ENCODE measurements at places on chromosomes 7 and 10.

- no peaks in the 10 kb centered on the region for H3K36me3 ChIP-seq
- H3K4me3 ChIP-seq: no peak overlapping the region
- H3K27me3 ChIP-seq: no peaks in the 10 kb centered on the region
- no peak for DNase-seq
- H3K4me1 ChIP-seq: no peaks in the 10 kb centered on the region
These were observed 391.8 kb upstream of the ETV1 start for GRCh38 chr7:14381306-14381705.

DNA sequence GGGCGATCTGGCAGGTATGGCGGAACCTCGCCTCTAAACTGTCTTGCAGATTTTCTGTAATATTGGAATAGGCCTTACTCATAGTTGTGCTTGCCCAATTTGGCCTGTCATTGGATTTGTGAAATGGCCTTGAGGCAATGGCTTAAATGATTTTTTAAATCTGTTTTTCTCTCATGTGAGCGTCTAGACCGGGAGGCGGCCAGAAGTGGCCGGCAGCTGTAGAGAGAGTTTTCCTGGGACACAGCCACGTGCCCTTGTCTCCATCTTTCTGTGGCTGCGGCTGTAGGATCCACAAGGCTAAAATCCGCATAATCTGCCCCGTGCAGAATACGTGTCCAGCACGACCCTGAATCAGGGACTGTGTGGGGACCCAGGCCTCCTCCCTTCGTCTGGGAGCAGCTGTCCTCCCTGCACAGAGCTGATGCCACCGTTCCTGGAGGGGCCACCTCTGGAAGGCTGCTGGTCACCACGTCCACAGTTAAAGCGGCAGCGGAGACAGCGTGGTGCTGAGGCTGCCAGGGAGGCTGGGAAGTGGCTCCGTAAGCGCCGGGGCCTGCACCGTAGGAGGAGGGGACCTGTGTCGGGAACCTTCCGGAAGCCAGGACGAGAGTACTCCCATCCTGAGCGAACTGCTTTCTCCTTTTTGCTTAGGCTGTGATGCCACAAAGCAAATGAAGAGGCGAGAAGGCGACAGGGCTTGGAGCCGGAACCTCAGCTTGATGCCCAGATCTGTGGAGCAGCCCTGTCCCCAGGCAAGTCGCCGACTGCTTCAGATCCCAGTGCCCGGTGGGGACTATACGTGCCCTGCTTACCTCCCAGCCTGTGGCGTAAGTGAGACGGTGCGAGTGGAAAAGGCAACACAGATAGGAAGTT lies 99.8 kb downstream of the DYNC2I1 start:
- DNase-seq: no peak
- peaks cover 12% of the 10 kb centered on the region for H3K27me3 ChIP-seq
- no peak overlapping the region for H3K4me3 ChIP-seq
- H3K27ac ChIP-seq: no peak overlapping the region
- H3K4me1 ChIP-seq: peaks cover 18% of the 10 kb centered on the region

- H3K36me3 ChIP-seq: no peaks in the 10 kb centered on the region
- H3K4me3 ChIP-seq: no peak overlapping the region
- no peaks in the 10 kb centered on the region for H3K4me1 ChIP-seq
- no peak overlapping the region for H3K27ac ChIP-seq
These were observed 129.9 kb downstream of the CFAP58 start for GRCh38 chr10:104483582-104483981.

GRCh38 chr7:137961200-137962177 lies 40.4 kb downstream of the CREB3L2 start:
- peaks cover 2% of the 10 kb centered on the region for H3K36me3 ChIP-seq
- peaks cover 22% of the 10 kb centered on the region for H3K4me1 ChIP-seq
- H3K27ac ChIP-seq: no peak overlapping the region
- DNase-seq: no peak
- H3K4me3 ChIP-seq: no peak overlapping the region
- no peaks in the 10 kb centered on the region for H3K27me3 ChIP-seq

- no peak overlapping the region for H3K4me3 ChIP-seq
- no peaks in the 10 kb centered on the region for H3K27me3 ChIP-seq
- no peak for DNase-seq
- no peaks in the 10 kb centered on the region for H3K4me1 ChIP-seq
These were observed 291.2 kb downstream of the LRMDA start for GRCh38 chr10:75722609-75723008.

- peaks cover 2% of the 10 kb centered on the region for H3K36me3 ChIP-seq
- H3K27ac ChIP-seq: no peak overlapping the region
- DNase-seq: no peak
- no peaks in the 10 kb centered on the region for H3K4me1 ChIP-seq
- no peak overlapping the region for H3K4me3 ChIP-seq
- peaks cover 10% of the 10 kb centered on the region for H3K27me3 ChIP-seq
These were observed 29.7 kb downstream of the HIF1AN start for GRCh38 chr10:100565206-100565985.

DNA sequence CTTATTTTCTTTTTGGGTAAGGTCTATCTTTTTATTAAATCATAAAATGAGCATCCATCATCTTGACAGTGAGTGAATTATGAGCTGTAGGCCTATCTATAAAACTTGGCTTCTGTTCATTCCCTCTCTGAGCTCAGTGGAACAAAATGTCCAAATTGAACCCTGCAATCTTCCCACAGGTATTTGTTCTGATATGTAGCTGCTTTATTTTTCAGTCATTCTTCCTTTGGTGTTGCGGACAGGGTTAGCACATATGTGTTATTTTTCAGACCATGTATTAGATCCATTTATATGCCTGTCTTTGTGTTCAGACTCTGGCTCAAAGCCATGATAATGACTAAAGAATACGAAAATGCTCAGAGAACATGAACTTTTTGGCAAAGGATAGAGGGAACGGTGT lies 201.6 kb upstream of the KIAA1217 start:
- H3K4me1 ChIP-seq: no peaks in the 10 kb centered on the region
- H3K27me3 ChIP-seq: no peaks in the 10 kb centered on the region
- no peak overlapping the region for H3K27ac ChIP-seq
- no peak for DNase-seq
- no peaks in the 10 kb centered on the region for H3K36me3 ChIP-seq
- H3K4me3 ChIP-seq: no peak overlapping the region

DNA sequence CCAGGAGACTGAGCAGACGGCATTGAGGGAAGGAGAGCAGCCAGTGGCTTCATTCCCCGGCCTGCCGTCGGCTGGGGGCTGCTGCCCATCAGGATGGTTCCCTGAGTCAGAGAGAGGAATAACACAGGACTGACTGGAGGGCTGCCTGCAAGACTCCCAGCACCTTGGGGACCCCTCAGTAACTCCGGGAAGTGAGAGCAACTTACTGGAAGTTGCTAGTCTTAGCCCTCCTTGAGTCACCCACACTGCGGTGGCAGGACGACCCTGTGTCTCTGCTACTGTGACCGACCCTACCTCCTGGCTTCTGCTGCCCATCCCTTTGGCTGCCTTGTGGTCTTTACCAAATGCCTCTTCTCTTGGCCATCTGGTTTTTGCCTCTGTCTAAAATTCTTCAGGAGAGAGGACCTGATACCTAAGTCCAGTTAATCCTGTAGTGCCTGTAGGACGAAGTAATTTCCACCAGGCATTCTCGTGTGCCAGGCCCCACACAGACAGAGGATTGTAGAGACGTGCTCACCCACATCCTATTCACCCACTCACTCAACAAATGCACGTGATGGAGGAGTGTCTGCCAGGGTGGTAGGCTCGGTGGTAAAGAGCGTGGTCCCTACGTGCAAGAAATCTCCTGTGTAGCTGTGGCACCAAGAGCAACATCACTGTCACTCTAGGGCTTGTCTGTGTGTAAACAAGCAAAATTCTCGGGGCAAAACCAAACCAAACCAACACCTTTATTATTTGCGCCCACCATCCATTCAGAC lies 156.5 kb downstream of the PRKCQ start:
- peak overlapping the region; percentile 81 for H3K27ac ChIP-seq
- no peak for DNase-seq

DNA sequence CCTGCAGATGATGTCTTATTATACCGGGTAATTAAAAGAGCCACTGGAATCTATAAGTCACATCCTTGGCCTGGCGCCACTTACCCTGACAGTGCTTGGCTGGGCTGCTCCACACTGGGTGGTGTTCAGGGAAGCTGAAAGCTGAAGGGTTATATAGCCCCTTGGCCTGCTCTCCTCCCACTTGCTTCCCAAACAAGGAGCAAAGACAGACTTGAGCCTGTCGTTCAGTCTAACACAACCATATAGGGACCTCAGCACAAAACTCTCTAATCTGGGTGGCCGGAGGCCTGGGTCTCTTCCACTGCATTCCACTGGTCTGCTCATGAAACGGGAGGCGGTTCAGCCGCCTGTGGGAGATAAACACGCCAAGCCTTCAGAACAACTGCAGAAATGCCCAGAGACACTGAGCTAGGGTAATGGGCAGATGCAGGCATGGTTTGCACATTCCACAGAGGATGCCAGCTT lies at the start of gene ACTA2:
ACTA2 (minus strand) TSS at position 127 of the 465 bp plus-strand sequence. CDS start 3,843 bp downstream, outside the sequence.
- no peaks in the 10 kb centered on the region for H3K27me3 ChIP-seq
- H3K4me1 ChIP-seq: peaks cover 8% of the 10 kb centered on the region
- no peak within 1 kb of the TSS for H3K27ac ChIP-seq

DNA sequence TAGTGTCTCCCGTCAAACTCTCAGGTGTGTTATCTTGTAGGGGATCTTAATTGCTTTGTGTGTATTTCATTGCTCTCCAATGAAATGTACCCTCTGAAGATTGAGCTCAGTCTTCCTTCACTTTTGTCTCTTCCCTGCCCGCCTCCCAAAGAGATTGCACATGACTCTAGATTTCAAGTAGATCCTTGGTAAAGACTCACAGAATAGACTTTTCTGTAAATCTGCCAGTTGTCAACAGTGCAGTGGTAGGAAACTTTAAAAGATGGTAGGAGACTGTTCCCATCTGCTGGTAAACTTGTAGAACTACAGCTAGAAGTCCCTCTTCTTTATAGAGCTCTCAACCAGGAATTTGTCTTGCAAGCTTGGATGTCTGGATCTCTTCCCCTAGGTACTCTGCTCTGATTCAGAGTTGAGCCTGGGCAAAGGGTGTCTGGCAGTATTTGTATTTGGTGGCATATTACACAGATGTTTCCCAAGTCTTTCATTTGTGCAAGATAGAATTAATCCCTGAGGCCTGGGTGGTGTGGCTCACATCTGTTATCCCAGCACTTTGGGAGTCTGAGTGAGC lies 9.6 kb downstream of the CCL26 start:
- peak; percentile 22 for DNase-seq
- no peak overlapping the region for H3K4me3 ChIP-seq
- H3K27ac ChIP-seq: no peak overlapping the region
- peaks cover 4% of the 10 kb centered on the region for H3K4me1 ChIP-seq
- H3K27me3 ChIP-seq: no peaks in the 10 kb centered on the region

DNA sequence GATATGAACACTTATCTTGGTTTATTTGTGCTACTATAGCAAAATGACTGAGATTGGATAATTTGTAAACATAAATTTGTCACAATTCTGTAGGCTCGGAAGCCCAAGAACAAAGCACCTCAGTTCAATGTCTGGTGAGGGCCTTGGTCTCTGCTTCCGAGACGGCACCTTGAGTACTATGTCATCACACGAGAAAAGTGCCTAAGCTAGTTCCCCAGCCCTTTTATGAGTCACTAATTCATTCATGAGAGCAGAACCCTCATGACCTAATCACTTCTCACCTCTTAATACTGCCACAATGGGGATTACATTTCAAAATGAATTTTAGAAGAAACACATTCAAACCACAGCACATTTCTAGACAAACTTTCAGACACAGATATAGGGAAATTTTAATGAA lies 52.0 kb upstream of the PRSS1 start:
- no peak overlapping the region for H3K27ac ChIP-seq
- no peaks in the 10 kb centered on the region for H3K27me3 ChIP-seq
- H3K36me3 ChIP-seq: no peaks in the 10 kb centered on the region

- peaks cover 28% of the 10 kb centered on the region for H3K4me1 ChIP-seq
- H3K27ac ChIP-seq: peak overlapping the region; percentile 96
- H3K4me3 ChIP-seq: peak overlapping the region; percentile 94
- peaks cover 60% of the 10 kb centered on the region for H3K36me3 ChIP-seq
These were observed 329 bp downstream of the NOLC1 start for GRCh38 chr10:102152545-102152890.

GRCh38 chr10:35462491-35462934 lies 126.2 kb downstream of the CCNY start:
- no peaks in the 10 kb centered on the region for H3K27me3 ChIP-seq
- H3K36me3 ChIP-seq: peaks cover 5% of the 10 kb centered on the region
- H3K4me1 ChIP-seq: peaks cover 45% of the 10 kb centered on the region
- H3K27ac ChIP-seq: peak overlapping the region; percentile 32
- H3K4me3 ChIP-seq: peak overlapping the region; percentile 44
- no peak for DNase-seq

- H3K4me3 ChIP-seq: peak within 1 kb of the TSS; percentile 71
- no peak for DNase-seq
- no peak within 1 kb of the TSS for H3K27ac ChIP-seq
- peaks cover 21% of the 10 kb centered on the region for H3K27me3 ChIP-seq
- no peaks in the 10 kb centered on the region for H3K4me1 ChIP-seq
These were observed at the start of gene PLXDC2 for GRCh38 chr10:19816411-19817230. TSS of gene PLXDC2 (plus strand) at chr10:19816432.

DNA sequence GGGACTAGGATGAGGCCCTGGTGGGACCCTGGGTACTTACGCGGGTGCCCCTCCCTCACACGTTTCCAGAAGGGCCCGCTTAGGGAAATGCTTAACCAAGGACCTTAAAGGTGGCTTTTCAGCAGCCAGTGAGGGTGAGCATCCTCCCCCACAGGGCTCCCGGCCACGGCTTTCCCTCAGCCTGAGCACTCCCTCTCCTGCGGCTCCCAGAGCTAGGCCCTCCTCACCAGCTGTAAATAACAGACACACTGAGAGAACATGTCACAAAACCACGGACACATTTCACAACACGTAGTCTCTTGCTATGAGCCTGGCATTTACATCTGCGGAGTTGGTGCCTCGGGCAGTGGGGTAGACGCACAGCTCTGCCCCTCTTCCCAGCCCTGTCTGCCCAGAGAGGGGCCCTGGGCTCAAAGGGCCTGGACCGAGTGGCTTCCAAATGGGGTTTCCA lies 25.2 kb downstream of the GRID1 start:
- no peak for DNase-seq
- H3K4me3 ChIP-seq: no peak overlapping the region
- no peaks in the 10 kb centered on the region for H3K36me3 ChIP-seq

DNA sequence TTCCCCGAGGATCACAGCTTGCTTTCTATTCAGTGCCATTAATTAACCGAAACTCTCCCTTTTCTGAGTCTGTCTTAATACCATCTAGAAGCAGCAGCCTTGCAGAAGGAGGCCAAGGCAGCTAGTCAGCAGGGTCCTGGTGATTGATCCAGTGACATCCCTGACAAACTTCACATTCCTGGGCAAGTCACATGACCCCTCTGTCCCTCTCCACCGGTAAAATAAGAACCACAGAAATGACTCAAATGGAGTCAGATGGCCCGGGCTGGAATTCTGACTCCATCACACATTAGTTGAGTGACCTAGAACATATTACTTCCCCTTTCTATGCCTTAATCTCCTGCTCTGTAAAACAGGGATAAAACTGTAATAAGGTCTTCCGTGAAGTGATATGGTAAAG lies 17.2 kb upstream of the ACSL5 start:
- no peak overlapping the region for H3K4me3 ChIP-seq
- peaks cover 3% of the 10 kb centered on the region for H3K36me3 ChIP-seq
- no peaks in the 10 kb centered on the region for H3K4me1 ChIP-seq
- no peak for DNase-seq
- no peaks in the 10 kb centered on the region for H3K27me3 ChIP-seq

DNA sequence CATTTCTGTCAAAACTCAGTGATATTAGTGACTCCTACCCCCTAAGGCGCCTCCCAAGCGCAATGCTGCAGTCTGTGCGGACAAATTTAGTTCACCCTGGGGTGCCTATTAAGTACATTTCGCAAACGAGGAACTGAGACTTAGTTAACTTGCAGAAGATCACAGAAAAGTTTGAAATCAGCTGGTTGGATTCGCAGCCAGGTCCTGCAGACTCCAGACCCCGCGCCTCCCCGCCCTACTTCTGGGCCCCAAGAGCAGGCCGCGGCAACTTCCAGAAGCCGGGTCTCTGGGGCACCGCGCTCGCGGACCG lies 588 bp downstream of the CYREN start:
- peak overlapping the region; percentile 96 for H3K27ac ChIP-seq
- H3K4me1 ChIP-seq: peaks cover 39% of the 10 kb centered on the region
- no peaks in the 10 kb centered on the region for H3K27me3 ChIP-seq
- peaks cover 49% of the 10 kb centered on the region for H3K36me3 ChIP-seq
- H3K4me3 ChIP-seq: peak overlapping the region; percentile 94
- no peak for DNase-seq
